ENCODE measurements at places on chromosomes 1 and 21.

- no peak overlapping the region for H3K4me3 ChIP-seq
- H3K27me3 ChIP-seq: peaks cover 7% of the 10 kb centered on the region
Observed at GRCh38 chr1:185426848-185427247, 109.8 kb upstream of the IVNS1ABP start.

GRCh38 chr1:86915737-86916235, 1.4 kb downstream of the HS2ST1 start:
- no peaks in the 10 kb centered on the region for H3K27me3 ChIP-seq
- no peak for DNase-seq
- H3K36me3 ChIP-seq: peaks cover 11% of the 10 kb centered on the region
- H3K4me1 ChIP-seq: peaks cover 27% of the 10 kb centered on the region
- H3K27ac ChIP-seq: no peak overlapping the region

DNA sequence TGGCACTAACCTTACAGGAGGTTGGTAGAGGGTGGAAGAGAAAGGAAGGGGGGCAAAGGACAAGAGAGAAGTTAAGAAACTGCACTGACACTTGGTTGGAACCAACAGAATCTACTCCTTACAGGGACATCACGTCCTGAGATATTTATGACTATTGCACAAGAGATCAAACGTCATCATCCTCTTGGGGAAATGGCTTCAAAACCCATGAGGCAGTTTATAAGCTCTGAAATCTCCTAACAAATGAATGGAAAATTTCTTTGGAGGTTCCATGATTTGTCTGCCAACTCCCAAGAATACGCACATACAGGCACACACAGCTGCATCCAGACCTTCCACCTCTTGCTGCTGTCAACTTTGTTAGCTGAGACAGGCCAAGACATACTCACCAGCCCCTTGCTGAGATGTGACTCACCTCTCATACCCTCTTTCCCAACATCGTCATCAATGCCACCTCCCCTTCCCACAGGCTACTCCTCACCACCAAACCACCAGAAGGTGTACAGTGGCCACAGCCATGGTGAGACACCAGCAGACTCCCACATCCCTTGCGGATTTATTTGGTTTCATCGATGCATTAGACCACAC, 135.5 kb downstream of the SETD4 start:
- no peaks in the 10 kb centered on the region for H3K4me1 ChIP-seq
- no peak overlapping the region for H3K4me3 ChIP-seq
- H3K36me3 ChIP-seq: no peaks in the 10 kb centered on the region

GRCh38 chr1:54608566-54609230, 14.6 kb downstream of the FAM151A start:
- no peak for DNase-seq
- no peak overlapping the region for H3K27ac ChIP-seq
- H3K4me1 ChIP-seq: peaks cover 13% of the 10 kb centered on the region
- no peaks in the 10 kb centered on the region for H3K27me3 ChIP-seq
- no peak overlapping the region for H3K4me3 ChIP-seq
- no peaks in the 10 kb centered on the region for H3K36me3 ChIP-seq

DNA sequence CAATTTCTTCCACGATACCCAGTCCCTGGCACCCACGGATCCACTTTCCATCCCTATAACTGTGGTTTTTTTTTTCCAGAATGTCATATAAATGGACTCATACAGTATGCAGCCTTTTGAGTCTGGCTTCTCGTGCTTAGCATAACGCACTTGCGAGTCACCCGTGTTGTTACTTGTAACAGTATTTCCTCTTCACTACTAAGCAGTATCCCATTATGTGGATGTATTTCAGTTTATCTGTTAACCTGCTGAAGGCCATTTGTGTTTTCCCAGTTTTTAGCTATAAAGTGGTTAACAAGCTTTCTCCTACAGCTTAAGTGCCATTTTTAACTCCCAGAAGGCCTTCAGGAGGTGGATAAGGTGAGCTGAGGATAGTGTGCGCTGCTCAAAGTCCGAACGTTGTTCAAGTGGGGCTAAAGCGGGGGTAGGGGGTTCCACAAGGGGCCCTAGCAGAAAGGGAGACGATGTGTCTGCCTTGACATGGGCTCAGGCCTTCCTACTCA, 829 bp downstream of the ADAR start:
- peak overlapping the region; percentile 90 for H3K27ac ChIP-seq
- no peak for DNase-seq
- peaks cover 85% of the 10 kb centered on the region for H3K4me1 ChIP-seq
- peaks cover 16% of the 10 kb centered on the region for H3K36me3 ChIP-seq
- H3K27me3 ChIP-seq: no peaks in the 10 kb centered on the region
- peak overlapping the region; percentile 96 for H3K4me3 ChIP-seq

DNA sequence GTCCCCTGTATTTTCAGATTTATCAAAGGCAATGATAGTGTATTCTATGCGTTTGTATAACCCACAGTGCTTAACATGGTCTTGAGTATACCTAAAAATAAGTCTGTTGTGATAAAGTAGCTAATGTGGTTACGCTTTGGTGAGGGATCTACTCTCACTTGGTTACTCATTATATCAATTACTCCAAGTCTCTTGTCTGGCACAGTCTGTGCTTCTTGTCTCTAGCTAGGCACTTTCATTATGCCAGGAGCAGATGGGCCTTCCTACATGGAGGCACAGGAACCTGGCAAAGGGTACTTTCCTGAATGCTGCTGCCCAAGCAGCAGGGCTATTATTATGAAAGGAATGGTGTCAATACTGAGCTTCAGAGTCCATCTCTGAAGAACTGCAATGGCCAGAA, 4.2 kb upstream of the PTPN22 start:
- peaks cover 70% of the 10 kb centered on the region for H3K4me1 ChIP-seq
- DNase-seq: no peak
- H3K36me3 ChIP-seq: peaks cover 2% of the 10 kb centered on the region
- H3K27me3 ChIP-seq: no peaks in the 10 kb centered on the region

DNA sequence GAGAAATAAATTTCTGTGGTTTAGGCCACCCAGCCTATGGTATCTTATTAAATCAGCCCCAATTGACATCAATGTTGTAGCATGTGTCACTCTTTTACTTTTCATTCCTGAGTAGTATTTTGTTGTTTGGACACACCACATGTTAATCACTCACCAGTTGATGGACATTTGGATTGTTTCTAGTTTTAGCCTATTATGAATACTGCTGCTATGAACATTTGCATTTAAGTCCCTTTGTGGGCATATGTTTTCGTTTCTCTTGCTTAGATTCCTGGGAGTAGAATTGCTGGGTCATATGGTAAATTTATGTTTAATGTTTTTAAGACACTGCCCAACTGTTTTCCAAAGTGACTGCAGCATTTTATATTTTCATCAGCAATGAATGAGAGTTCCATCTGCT, 50.2 kb upstream of the NUF2 start:
- H3K4me1 ChIP-seq: no peaks in the 10 kb centered on the region
- H3K27me3 ChIP-seq: no peaks in the 10 kb centered on the region
- peaks cover 7% of the 10 kb centered on the region for H3K36me3 ChIP-seq
- no peak overlapping the region for H3K4me3 ChIP-seq

GRCh38 chr1:243254233-243254926, 701 bp downstream of the CEP170 start:
- H3K27me3 ChIP-seq: no peaks in the 10 kb centered on the region
- peaks cover 4% of the 10 kb centered on the region for H3K36me3 ChIP-seq
- peaks cover 46% of the 10 kb centered on the region for H3K4me1 ChIP-seq
- H3K4me3 ChIP-seq: peak overlapping the region; percentile 98
- peak overlapping the region; percentile 93 for H3K27ac ChIP-seq

DNA sequence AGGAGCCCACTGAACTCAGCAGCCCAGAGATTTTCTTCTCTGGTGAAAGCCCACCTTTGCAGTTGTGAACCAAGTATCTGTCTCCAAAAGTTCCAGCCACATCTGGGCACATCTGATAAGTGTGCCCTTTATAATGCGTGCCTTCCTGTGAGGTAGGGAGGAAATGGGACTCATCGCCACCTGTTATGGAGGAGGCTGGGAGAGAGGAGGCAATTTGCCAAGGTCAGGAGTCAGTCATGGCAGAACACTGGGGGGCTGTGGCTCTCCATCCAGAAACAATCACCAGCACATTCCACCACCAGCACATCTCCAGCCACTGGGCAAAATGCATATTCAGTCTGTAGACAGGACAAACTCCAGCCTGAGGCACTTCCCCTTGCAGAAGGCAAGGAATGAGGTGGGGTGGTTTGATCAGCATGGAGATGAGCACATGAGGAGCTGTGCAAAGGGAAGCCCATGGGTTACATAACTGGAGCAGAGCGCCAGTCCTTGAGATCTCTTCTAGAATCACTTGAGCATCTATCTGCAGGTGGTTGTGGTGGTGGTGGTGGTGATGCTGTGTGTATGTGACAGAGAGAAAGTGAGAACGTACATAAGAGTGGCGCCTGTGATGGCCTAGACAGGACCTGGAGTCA, 15.0 kb upstream of the LEMD1 start:
- H3K27me3 ChIP-seq: peaks cover 4% of the 10 kb centered on the region
- H3K27ac ChIP-seq: no peak overlapping the region
- H3K36me3 ChIP-seq: no peaks in the 10 kb centered on the region
- H3K4me3 ChIP-seq: no peak overlapping the region
- no peak for DNase-seq

- DNase-seq: no peak
- H3K27me3 ChIP-seq: peaks cover 50% of the 10 kb centered on the region
- H3K27ac ChIP-seq: no peak overlapping the region
- no peaks in the 10 kb centered on the region for H3K4me1 ChIP-seq
- no peaks in the 10 kb centered on the region for H3K36me3 ChIP-seq
- no peak overlapping the region for H3K4me3 ChIP-seq
Observed at GRCh38 chr1:233343262-233343661, 15.7 kb downstream of the MAP3K21 start.

DNA sequence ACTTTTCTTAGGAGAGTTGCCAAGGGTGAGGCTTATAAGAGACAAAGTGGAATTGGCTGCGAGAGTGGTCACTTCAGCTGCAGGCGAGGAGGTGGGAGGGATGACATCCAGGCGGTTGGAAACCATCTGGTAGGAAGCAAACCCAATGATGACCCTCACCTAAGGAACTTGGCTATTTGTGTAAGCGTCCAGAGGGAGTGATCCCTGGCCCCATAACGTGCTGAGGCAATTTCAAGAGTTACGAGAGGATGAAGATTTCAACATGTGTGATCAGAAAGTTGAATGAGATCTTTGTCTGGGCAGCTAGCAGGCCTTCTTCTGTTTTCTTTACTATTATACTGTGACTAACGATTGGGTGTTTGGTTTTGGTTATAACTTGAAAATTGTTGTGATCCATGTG, 102.7 kb upstream of the VANGL1 start:
- no peak overlapping the region for H3K27ac ChIP-seq
- H3K4me3 ChIP-seq: no peak overlapping the region
- H3K36me3 ChIP-seq: no peaks in the 10 kb centered on the region
- no peak for DNase-seq
- H3K27me3 ChIP-seq: peaks cover 3% of the 10 kb centered on the region
- H3K4me1 ChIP-seq: no peaks in the 10 kb centered on the region

- H3K4me3 ChIP-seq: no peak overlapping the region
- peaks cover 25% of the 10 kb centered on the region for H3K4me1 ChIP-seq
- no peaks in the 10 kb centered on the region for H3K27me3 ChIP-seq
- DNase-seq: no peak
- no peak overlapping the region for H3K27ac ChIP-seq
- H3K36me3 ChIP-seq: peaks cover 14% of the 10 kb centered on the region
Observed at GRCh38 chr1:89887270-89887669, 66.4 kb downstream of the LRRC8D start.

- H3K36me3 ChIP-seq: no peaks in the 10 kb centered on the region
- H3K27ac ChIP-seq: no peak overlapping the region
- H3K4me1 ChIP-seq: peaks cover 11% of the 10 kb centered on the region
- DNase-seq: no peak
- H3K4me3 ChIP-seq: no peak overlapping the region
Observed at GRCh38 chr1:153253076-153253475, 6.4 kb upstream of the LORICRIN start.

- no peak for DNase-seq
- no peaks in the 10 kb centered on the region for H3K36me3 ChIP-seq
- no peak overlapping the region for H3K27ac ChIP-seq
- peaks cover 39% of the 10 kb centered on the region for H3K4me1 ChIP-seq
- no peak overlapping the region for H3K4me3 ChIP-seq
- peaks cover 46% of the 10 kb centered on the region for H3K27me3 ChIP-seq
Observed at GRCh38 chr1:93613898-93614297, 67.7 kb downstream of the BCAR3 start.

DNA sequence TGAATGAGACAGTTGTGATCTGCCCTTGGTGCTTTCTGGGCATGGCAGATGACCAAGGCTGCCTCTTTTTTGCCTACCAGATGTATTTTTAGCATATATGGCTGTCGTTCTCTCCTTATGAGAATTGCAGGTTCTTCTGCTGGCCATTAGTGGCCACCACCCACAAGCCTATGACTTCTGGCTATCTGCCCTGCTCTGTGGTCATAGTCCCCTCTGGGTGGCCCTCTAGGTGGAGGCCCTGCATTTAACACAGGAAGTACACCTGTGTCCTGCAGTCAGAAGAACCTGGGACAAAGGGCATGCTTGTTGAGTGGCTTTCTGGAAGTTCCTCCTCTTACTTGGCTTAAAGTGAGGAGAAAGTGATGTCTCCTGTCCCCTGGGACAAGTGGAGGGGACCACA, 6.5 kb downstream of the FCAMR start:
- no peaks in the 10 kb centered on the region for H3K27me3 ChIP-seq
- no peak overlapping the region for H3K4me3 ChIP-seq
- DNase-seq: no peak

DNA sequence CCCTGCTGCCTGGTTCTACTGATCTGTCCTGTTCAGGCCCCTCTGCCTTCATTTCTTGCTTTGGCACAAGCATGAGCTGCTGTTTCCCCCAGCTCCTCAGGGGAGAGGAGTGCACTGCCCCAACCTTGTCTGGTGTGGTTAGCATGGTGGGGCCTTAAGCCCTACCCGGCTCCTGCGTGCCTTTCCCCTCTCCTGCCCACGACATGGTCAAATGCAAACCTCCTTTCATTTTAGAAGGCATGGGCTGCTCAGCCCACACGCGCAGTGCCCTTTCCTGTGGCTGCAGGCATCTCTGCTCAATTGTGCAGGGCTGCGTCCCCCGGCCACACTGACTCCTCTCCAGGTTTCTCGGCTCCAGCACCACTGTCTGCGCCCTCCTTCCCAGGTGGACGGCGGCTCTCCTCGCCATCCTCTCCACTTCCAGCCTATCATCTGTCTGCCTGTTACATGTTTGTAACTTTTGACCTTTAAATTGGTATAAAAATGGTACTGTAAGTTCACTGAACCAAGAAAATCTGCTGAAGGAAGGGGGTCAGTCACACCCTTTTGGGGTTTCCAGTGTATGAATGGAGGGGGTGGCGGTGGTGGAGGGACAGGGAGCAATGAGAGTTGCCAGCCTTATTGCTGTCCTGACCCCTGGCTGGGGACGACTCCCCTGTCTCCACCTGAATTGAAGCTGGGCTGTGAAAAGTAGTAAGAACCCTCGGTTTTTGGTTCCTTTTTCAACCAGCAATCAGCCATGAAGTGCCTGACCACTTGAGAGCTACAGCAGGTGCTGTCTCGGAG, 5.1 kb downstream of the PDE9A start:
- no peaks in the 10 kb centered on the region for H3K27me3 ChIP-seq
- H3K27ac ChIP-seq: no peak overlapping the region
- H3K36me3 ChIP-seq: no peaks in the 10 kb centered on the region

- H3K4me3 ChIP-seq: no peak overlapping the region
- H3K27ac ChIP-seq: no peak overlapping the region
- DNase-seq: no peak
- H3K27me3 ChIP-seq: no peaks in the 10 kb centered on the region
Observed at GRCh38 chr1:36352910-36353878, 29.7 kb upstream of the EVA1B start.

GRCh38 chr21:45574081-45574501, 31.9 kb upstream of the SLC19A1 start:
- no peaks in the 10 kb centered on the region for H3K4me1 ChIP-seq
- no peak overlapping the region for H3K27ac ChIP-seq
- peaks cover 6% of the 10 kb centered on the region for H3K27me3 ChIP-seq
- no peak for DNase-seq
- no peaks in the 10 kb centered on the region for H3K36me3 ChIP-seq

All from activated T-cell treated with anti-CD3 and anti-CD28 coated beads, Interleukin-2, amount 50 U/mL, for 72 hours (primary cell).